ENCODE measurements at places on chromosomes 7 and 10.

DNA sequence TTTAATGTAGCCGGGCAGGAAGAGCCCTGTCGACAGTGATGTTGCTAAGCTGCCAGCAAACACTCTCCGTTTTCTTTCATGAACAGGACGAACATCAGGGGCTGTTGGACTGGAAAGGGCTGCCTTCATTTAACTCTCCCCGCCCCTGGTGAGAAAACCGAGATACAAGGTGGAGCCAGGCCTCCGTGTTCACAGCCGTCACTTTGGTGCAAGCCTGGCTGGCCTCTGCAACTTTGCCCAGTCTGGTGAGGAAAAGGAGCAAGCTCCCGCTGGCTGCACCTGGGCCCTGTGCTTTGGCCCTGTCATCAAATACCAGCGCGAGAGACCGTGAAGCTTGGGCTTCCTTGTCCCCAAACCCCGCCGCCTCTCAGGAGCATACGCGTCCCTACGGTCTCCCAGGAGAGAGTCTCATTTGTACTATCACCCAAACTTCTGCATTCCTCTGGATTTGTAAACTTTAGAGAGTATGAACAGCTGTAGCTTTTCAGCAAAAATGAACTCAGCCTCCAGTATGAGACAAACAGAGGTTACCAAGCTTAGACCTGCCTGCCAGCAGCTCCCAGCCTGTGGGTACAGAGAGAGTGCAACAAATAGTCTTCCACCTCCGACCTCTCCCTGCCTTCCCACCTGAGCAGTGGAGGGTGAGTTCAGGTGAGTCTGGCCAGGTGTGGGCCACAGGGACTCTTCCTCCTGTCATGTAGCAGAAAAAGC is 445.3 kb upstream of the MGMT start:
- DNase-seq, result no peak

- DNase-seq, result no peak
These were observed 3.6 kb downstream of the SFXN4 start for GRCh38 chr10:119161680-119162451.

- no peak for DNase-seq
These were observed 133.1 kb upstream of the ADAM12 start for GRCh38 chr10:126521399-126521798.

DNA sequence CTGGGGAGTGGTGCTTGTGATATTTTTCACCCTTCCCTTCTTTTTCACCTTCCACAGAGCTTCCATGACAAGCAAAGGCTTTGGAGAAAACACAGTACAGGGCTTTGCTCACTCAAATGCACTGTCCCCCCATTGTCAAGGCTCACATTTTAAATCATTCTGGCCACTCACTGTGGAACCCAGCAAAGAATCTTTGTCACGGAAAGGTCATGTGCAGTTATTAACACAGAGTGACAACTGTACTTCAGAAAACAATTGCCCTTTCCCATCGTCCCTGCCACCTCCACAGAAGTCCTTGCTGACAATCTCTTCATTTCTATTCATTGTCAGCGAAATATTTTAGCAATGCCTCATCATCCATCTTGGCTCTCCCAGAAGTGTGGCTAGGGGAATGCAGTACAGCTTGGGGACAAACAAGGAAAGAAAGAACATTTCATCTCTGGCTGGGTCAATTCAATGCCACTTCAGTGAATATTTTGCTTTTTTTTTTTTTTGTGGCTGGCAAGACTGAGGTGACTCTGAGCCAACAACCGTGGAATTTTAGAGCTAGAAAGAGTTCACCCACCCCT is 851.0 kb downstream of the KCNMA1 start:
- DNase-seq, result no peak

- no peak for DNase-seq
These were observed 237.8 kb downstream of the SEMA3D start for GRCh38 chr7:84949067-84949466.

DNA sequence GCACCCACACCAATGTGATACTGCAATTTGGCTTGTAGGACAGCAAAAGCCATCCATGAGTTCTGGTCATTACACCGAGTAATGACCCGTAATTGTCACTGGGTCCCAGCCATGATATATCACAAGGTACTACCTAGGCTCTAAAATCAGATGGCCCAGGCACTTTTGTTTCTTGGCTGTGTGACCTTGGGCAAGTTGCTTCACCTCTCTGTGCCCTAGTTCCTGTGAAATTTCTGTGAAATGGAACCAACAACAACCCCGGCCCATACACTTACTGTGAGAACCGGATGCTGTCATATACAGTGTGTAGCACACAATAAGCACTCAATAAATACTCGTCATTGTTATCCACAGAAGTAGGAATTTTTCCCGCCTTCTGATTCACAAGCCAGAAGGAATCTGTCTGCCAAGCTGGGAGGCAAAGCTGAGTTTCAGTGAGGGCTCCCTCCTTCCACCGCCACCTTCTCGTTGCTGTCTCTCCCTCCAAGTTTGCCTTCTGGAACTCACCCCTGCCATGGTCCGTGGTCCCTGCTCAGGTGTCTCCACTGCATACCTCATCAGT is 6.4 kb upstream of the CYTH3 start:
- DNase-seq, result no peak

DNA sequence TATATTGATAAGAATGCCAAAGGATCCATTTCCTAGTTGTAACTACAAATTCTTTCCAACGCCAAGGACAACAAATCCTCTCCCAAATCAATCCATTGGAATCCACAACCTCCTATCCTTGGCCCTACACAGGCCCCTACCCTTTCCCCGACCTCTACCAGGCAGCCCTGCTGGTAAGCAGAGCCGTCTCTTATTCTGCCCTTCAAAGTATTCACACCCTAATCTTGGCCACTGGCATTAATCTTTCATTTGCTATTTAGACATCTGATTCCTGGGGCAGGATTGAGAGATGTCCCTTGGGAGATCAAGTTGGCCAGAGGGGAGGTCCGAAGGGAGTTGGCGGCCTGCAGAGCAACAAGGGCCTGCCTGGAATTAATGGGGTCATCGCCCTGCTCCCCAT is 161.4 kb downstream of the PLXNA4 start:
- no peak for DNase-seq
